ENCODE measurements at places on chromosomes 11 and 22.

DNA sequence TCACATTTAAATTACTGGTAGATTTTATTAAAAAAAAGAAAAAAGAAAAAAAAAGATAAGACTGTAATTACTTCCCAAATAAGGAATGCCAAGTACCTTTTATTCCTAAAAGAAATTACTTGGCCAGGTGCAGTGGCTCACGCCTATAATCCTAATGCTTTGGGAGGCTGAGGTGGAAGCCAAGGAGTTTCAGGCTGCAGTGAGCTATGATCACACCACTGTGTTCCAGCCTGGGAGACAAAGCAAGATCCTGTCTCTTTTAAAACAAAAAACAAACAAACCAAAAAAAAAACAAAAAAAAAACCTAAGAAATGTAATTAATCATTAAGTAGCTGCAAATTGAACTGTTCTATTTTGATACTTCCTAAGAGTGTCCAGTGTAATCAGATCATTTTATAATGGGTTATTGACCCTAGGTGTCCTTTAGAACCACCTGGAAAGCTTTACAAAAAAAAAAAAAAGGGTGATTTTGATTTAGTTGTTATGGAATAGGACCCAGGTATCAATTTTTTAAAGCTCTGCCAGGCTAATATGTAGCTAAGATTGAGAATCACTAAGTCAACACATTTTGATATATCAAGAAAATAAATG, 10.8 kb downstream of the LIN7C start:
- DNase-seq: no peak

GRCh38 chr11:18790883-18791206, 753 bp downstream of the PTPN5 start:
- DNase-seq: no peak

- DNase-seq: no peak
These were observed 5.4 kb downstream of the FGF3 start for GRCh38 chr11:69813839-69814238.

DNA sequence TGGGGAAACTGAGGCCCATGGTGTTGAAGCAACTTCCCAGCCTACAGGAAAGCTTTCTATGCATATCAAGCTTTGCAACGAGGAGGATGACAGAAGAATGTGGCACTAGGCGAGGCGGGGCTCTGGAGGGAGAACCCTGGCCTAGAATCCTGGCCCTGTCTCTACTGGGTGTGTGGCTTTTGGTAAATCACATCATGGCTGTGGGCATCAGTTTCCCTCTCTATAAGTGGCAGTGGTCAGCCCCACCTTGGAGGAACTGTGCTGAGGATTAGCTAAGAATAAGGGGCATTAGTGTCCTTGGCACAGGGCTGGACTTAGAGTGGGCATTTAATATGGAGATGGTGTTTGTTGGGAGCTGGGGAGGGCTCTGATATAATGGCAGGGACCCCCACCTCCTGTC, 122.6 kb upstream of the CRYBB3 start:
- no peak for DNase-seq

DNA sequence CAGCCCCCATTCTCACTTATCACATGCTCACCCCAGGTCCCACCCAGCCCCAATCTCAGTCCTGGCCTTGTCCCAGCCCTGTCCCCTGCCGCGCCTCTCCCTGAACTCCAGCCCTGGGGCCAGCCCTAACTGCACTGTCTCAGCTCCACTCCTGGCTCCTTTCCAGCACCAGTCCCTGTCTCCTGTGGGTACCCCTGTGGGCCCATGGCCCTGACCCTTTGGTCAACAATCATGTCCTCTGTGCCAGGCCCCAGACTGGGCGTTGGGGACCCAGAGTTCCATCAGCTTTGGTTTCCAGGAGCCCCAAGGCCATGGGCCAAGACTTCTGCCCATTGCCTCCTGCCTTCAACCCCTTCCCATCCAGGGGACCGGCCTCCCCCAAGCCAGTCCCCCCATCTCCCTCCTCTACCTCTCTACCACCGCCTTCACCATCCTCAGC, 757 bp downstream of the SPI1 start:
- DNase-seq: no peak

DNA sequence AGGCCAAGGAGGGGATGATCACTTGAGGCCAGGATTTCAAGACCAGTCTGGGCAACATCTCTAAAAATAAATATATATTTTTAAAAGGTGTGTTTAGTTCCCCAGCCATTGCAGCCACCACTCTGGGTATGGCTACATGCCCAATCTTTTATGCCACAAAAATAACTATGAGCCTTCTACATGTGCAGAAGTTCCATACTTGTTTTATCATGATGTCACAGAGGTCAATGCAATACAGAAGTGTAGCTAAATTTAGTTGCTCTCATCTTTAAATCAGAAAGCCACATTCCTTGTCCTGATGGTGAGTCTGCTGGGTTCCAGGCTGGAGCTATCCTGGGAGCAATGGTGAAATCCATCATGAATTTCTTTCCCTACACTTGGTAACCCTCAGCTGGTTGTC, 436.3 kb downstream of the DYNC2H1 start:
- no peak for DNase-seq

DNA sequence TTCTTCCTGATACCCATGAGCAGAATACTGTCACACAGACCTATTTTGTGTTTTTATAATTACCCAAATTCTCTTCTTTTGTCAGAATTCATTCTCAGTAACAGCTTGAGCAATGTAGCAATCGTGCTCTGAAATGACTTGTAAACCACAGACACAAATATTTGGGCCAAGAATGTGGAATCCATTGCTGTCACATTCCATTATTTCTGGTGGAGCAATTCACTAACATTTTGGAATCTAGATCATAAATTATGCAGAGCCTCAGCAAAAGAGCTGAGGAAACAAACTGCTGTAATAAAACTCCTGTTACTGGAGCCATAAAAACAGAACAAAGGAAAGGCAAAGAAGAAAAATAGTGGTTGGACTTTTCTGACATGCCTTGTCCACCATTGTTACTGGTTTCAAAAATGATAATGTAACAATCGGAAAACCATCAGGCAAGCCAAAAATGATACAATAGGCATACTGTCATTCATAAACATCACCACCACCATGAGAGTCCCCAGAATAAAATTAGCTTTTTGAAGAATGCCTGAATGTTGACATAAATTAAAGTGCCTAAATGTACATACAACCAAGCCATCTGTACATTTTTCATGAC, 223.4 kb upstream of the PITPNB start:
- DNase-seq: no peak

GRCh38 chr11:94028436-94028835, 7.3 kb downstream of the HEPHL1 start:
- DNase-seq: no peak

DNA sequence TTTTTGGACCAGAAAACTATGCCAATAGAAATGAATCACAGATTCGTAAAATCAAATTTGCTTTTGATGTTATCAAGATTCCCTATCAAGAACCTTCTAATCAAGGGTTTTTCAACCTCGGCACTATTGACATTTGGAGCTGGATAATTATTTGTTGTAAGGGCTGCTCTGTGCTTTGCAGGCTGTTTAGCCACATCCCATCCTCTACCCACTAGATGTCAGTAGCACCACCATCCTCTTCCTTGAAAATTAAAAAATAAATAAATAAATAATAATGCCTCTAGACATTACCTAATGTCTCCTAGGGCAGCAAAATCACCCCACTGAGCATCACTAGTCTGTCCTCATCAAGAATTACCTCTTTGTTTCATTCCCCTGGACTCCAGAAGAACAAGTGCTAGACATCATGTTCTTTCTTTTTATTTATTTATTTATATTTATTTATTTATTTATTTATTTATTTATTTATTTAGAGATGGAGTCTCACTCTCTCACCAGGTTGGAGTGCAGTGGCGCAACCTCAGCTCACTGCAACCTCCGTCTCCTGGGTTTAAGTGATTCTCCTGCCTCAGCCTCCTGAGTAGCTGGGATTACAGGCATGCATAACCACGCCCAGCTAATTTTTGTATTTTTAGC, 744.7 kb downstream of the KCNA4 start:
- DNase-seq: peak; percentile 12

DNA sequence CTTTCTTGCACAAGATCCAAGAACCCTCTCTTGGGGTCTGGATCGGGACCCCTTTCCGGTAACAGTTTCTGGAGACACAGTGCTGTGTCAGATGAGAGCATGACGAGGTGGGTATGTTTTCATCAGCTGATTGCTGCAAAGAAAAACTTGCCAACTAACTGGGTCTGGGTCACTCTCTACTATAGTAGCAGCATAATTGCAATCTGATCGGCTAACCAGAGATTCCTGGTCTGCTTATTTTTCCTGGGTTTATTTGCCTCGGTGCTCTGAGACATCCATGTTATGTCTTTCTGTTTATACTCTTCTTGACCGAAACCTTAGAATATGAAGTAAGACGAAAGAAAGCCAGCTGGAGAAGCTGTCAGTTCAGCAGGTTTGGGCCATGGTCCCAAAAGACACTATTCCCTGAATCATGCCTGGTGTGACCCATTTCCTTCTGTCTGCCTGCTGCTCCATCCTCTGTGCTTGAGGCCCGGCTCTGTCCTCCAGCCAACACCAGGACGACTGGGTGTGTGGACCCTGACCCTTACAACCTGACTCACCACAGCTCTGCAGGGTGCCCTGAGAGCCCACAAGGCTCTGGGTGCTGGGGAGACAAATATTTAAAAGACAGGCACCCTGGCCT, 24.1 kb upstream of the CLMP start:
- no peak for DNase-seq

DNA sequence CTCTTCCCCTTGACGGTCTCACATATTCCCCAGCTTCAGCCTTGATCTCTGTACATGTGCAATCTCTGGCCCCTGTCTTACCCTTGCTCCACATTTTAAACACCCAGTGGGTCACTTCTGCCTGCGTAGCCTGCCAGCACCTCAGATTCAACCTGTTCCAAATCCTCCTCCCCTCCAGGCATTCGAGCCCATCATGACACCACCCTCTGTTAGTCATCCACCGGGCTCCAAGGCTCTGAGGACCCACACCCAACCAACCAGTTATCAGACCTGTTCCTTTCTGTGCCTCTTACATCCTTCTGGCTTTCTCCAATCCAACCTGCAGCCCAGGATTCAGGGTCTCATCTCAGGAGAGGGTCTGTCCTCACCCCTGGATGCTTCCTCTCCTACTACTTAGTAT, 119.8 kb upstream of the TBCEL start:
- no peak for DNase-seq

GRCh38 chr11:120516461-120517389, 5.2 kb downstream of the GRIK4 start:
- DNase-seq: no peak

GRCh38 chr11:128316541-128317227, 270.7 kb downstream of the ETS1 start:
- no peak for DNase-seq

GRCh38 chr11:114395736-114396135, 4.6 kb downstream of the C11orf71 start:
- no peak for DNase-seq

- DNase-seq: no peak
These were observed 33.8 kb downstream of the CAPN1 start for GRCh38 chr11:65215441-65216076.

GRCh38 chr11:123228496-123229163, 33.6 kb upstream of the CLMP start:
- no peak for DNase-seq

DNA sequence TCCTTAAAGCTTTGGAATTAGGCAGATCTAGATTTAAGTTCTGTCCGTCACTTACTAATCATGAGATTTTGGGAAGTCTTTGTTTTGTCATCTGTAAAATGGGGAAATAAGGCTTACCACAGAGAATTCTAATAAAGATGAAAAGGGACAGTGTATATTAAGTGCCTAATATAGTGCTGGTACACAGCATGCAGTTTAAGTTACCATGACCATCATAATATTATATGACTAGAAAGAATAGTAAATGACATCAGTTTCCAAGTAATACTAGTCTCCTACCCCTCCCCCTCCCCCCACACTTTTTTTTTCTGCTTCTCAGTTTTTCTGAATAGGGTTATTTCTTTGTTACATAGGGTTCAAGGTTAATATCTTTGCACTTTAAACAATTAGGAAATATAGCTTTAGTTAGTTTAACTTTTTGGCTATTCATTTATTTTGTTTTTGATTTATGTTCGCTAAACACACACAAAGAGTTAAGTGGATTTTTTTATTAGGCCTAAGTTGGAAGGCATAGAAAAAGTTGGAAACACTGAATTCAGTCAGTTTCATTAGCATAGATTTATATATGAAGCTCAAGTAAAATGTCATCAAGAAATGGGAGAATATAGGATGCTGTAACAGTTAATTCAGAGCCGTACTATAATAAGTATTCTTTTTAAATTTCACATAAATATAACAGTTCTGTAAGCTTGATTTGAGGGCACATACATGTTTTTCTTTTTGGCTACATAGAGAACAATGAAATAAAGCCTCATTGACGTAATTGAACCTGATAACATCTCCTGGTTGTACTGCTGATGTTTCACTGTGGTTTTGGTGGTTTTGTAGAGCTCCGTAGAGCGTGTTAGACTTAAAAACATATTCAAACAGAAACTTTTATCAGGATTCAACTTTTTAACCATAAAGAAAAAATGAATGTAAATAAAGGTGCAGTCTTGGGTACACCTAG, 121.2 kb downstream of the PDE3B start:
- no peak for DNase-seq
